Left lung (tissue), 14 donors: ENCODE measurements at places on chromosomes 5 and 9. TPM values are rescaled to one million over a fixed set of nuclear protein-coding genes. Genes with fewer than 3 reads are reported as not detected.

DNA sequence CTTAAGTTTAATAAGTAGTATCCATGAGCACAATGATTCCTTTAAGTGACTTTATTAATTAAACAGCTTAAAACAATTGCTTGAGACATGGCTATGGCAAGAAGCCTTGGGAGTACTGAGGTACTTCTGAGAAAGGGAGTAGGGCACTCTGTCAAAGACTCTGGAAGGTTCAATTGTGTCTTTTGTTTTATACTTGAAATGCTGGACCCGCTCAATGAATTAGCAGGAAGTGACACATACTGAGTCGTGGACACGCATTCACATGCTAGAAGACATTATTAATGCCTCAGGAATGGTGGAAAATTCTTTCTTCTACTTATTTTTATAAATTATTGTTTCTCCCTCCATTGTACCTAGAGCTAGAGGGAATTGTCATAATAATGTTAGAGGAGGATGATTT, 347.3 kb upstream of the ZNF608 start:
- H3K27me3 ChIP-seq, result no peaks in the 10 kb centered on the region
- DNase-seq, result no peak
- no peaks in the 10 kb centered on the region for H3K4me1 ChIP-seq
- no peaks in the 10 kb centered on the region for H3K36me3 ChIP-seq
- H3K27ac ChIP-seq, result no peak overlapping the region
- no peak overlapping the region for H3K4me3 ChIP-seq

GRCh38 chr9:35114113-35114839, 1.4 kb downstream of the ATOSB start:
- H3K4me3 ChIP-seq, result peak overlapping the region; percentile 85
- H3K27ac ChIP-seq, result peak overlapping the region; percentile 96
- H3K27me3 ChIP-seq, result no peaks in the 10 kb centered on the region

DNA sequence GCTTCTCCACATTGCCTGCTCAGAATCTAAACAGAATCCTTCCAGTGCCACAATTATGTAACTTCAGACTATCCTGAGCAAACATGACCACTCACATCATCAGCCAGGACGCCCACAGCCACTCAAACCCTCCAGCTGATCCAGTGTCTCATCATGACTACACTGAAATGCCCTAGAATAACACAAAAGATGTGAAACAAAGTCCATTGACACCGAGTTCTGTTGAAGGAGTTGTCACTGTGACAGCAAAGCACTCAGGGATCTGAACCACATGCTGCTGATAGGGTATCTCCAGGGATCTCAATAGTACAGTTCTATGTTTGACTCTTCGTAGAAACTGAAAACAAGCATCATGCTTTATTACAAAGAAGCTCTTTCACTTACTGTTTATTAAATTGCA, 150.2 kb downstream of the GABBR2 start:
- no peaks in the 10 kb centered on the region for H3K27me3 ChIP-seq
- H3K36me3 ChIP-seq, result no peaks in the 10 kb centered on the region
- no peak overlapping the region for H3K27ac ChIP-seq
- H3K4me1 ChIP-seq, result no peaks in the 10 kb centered on the region

DNA sequence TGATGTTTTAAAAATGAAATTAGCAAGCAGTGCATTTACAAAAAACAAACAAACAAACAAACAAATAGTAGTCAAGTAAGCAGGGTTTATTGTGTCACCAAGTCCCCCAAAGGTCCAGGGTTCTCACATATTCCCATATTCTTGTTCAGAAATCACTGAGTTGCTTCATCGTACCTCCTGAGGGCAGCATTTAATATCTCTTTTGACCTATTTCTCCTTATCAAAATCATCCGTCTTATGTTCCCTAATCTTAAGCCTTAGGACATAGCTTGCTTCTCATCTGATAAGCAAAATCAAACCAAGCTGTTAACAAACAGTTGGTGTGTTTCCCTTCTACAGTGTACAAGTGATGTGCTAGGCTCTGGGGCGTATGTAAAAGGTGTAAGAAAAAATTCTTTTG, 109.5 kb upstream of the MAN2A1 start:
- H3K4me1 ChIP-seq, result no peaks in the 10 kb centered on the region
- no peak for DNase-seq
- no peak overlapping the region for H3K27ac ChIP-seq
- no peaks in the 10 kb centered on the region for H3K36me3 ChIP-seq

GRCh38 chr5:56172241-56172640, 60.9 kb downstream of the ANKRD55 start:
- no peaks in the 10 kb centered on the region for H3K27me3 ChIP-seq
- no peak overlapping the region for H3K4me3 ChIP-seq
- peaks cover 20% of the 10 kb centered on the region for H3K4me1 ChIP-seq
- H3K36me3 ChIP-seq, result no peaks in the 10 kb centered on the region
- peak overlapping the region; percentile 65 for H3K27ac ChIP-seq
- no peak for DNase-seq

DNA sequence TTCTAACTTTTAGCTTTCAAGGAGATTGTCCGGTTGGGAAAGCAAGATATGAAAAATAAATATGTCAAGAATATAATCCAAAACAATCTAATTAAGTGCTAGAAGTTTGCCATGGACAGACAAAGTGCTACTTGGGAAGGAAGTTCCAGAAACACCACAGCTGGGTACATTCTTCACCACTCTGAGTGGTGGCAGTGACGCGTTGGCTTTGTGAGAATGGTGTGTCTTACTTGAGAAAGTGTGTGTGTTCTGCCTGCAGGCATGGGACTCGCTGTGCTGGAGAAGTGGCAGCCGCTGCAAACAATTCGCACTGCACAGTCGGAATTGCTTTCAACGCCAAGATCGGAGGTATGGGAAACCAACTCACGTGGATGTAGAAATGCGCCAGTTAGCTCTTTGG, 177.2 kb downstream of the PCSK5 start:
- H3K27ac ChIP-seq, result no peak overlapping the region
- H3K27me3 ChIP-seq, result no peaks in the 10 kb centered on the region
- H3K4me1 ChIP-seq, result no peaks in the 10 kb centered on the region
- peak; percentile 42 for DNase-seq

GRCh38 chr5:158485047-158485446, 614.7 kb downstream of the EBF1 start:
- H3K36me3 ChIP-seq, result no peaks in the 10 kb centered on the region
- no peaks in the 10 kb centered on the region for H3K27me3 ChIP-seq
- no peak overlapping the region for H3K27ac ChIP-seq
- H3K4me3 ChIP-seq, result no peak overlapping the region

DNA sequence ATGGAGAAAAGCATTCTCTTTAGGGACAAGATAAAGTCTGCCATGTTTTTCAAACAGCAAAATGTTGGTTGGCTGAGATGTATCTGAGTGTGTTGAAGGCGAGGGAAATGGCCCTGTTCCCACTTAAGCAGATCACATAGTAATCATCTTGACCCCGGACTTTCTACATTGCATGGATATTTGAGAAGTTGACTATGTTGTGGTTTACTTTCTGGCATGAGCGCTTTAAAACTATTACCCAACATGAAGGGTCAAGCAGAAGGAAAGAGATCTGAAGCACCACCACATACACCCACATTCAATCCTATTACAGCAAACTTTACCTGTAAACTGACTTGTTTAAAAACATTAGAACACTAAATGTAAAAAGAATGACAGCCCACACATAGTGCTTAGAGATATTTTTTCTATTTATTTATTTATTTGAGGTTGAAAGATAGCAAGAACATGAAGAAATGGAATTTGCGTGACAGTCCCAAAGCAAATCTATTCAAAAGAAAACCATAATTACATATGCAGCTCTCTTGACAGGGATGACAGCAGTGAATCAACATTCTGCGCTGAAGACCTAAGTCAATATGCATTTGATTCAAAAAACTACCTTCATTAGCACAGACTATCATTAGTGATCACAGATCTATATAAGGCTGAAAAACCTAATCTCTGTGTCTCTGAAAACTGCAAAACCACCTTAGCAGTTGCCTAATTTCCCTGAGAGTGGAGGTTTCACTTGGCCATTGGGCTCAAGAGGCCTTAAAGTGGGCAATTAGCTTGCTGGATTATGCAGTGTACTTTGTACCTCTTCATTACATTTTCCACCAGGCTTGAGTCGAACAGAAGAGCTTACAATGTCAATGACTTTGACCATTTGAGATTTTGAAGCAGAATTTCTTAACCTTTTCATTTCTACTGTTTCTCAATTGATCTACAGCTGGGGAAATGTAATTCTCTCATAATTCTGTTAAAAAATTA, 195.0 kb downstream of the PDE4D start:
- no peaks in the 10 kb centered on the region for H3K36me3 ChIP-seq
- H3K27ac ChIP-seq, result no peak overlapping the region
- no peak for DNase-seq
- H3K4me3 ChIP-seq, result no peak overlapping the region
- no peaks in the 10 kb centered on the region for H3K4me1 ChIP-seq

DNA sequence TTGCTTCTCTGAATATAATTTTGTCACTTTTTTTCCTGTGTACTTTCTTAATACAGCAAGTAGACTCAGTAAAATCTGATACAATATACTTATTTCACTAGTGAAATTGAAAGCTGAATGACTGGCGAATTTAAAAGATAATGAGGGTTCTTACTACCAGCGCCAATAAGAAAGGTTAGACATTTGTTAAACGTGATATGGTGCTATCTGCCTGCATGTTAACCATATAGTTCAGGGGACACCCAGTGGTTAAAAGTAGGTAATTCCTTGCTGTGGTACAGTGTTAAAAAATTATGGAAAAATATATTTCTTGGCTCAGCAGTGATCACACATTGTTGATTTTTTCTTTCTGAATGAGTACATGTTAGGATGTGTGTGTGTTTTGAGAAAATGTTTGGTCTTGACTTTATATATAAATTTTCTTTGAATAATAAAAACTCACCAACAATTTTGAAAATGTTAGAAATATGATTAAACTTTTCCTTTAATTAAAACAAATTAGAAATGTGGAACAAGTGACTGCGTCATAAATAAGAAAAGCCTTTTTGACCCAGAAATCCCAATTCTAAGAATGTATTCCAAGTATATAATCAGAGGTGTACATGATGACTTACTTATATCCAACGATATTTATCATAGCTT, 25.8 kb downstream of the CAST start:
- H3K4me1 ChIP-seq, result peaks cover 6% of the 10 kb centered on the region
- no peaks in the 10 kb centered on the region for H3K27me3 ChIP-seq
- no peak overlapping the region for H3K27ac ChIP-seq
- no peak overlapping the region for H3K4me3 ChIP-seq
- no peaks in the 10 kb centered on the region for H3K36me3 ChIP-seq
- DNase-seq, result no peak

DNA sequence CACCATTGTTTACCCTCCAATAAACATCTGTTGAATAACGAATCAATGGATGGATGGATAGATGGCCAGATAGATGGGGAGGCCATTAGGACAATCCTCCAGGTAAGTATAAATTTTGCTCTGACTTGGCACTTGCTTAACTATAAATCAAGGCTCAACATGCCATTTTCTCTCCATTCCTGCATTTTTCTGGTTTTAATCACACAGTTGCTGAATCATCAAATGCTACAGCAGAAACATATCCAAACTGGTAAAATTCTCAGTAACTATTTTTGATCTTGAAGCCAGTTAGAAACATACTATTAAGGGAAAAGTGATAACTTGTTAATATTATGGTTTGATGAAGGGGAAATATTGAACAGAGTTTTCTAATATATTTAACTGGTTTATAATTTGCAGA, 71.5 kb upstream of the MTAP start:
- DNase-seq, result no peak
- H3K36me3 ChIP-seq, result no peaks in the 10 kb centered on the region
- no peaks in the 10 kb centered on the region for H3K4me1 ChIP-seq
- no peak overlapping the region for H3K27ac ChIP-seq
- peaks cover 6% of the 10 kb centered on the region for H3K27me3 ChIP-seq
- no peak overlapping the region for H3K4me3 ChIP-seq

GRCh38 chr5:88761269-88761850, 121.6 kb downstream of the MEF2C start:
- H3K4me1 ChIP-seq, result peaks cover 9% of the 10 kb centered on the region
- no peak overlapping the region for H3K27ac ChIP-seq
- peaks cover 21% of the 10 kb centered on the region for H3K36me3 ChIP-seq
- DNase-seq, result no peak
- no peaks in the 10 kb centered on the region for H3K27me3 ChIP-seq

- no peak overlapping the region for H3K4me3 ChIP-seq
- no peaks in the 10 kb centered on the region for H3K36me3 ChIP-seq
- peaks cover 28% of the 10 kb centered on the region for H3K4me1 ChIP-seq
- H3K27ac ChIP-seq, result no peak overlapping the region
- no peaks in the 10 kb centered on the region for H3K27me3 ChIP-seq
Measured at GRCh38 chr5:149216496-149216895, 55.2 kb upstream of the AFAP1L1 start.

DNA sequence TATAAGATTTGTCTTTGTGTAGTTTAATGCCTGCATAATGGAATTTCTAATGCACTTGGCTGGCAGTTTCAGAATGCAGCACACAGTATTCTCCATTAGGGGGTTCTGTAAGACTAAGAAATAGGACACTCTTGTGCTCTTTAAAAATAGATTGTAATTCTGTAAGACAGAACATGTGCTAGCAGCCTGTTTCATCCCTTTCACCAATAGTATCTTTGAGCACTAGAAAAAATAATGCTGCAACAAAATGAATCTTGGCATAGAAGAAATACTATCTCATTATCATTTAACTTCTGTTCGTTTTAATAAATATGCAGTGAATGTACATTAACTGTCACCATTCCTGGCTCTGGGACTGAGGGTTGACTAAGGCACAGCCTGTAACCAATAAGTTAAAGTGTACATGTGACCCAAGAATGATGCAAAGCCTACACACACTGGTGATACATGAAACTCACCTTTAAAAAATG, 23.8 kb upstream of the ZNF622 start:
- no peaks in the 10 kb centered on the region for H3K36me3 ChIP-seq
- no peaks in the 10 kb centered on the region for H3K27me3 ChIP-seq
- peak; percentile 59 for DNase-seq
- H3K4me3 ChIP-seq, result no peak overlapping the region
- no peak overlapping the region for H3K27ac ChIP-seq
- no peaks in the 10 kb centered on the region for H3K4me1 ChIP-seq

- no peak for DNase-seq
- H3K4me1 ChIP-seq, result peaks cover 13% of the 10 kb centered on the region
- H3K4me3 ChIP-seq, result no peak overlapping the region
Measured at GRCh38 chr9:93473411-93473810, 20.0 kb upstream of the FAM120AOS start.

DNA sequence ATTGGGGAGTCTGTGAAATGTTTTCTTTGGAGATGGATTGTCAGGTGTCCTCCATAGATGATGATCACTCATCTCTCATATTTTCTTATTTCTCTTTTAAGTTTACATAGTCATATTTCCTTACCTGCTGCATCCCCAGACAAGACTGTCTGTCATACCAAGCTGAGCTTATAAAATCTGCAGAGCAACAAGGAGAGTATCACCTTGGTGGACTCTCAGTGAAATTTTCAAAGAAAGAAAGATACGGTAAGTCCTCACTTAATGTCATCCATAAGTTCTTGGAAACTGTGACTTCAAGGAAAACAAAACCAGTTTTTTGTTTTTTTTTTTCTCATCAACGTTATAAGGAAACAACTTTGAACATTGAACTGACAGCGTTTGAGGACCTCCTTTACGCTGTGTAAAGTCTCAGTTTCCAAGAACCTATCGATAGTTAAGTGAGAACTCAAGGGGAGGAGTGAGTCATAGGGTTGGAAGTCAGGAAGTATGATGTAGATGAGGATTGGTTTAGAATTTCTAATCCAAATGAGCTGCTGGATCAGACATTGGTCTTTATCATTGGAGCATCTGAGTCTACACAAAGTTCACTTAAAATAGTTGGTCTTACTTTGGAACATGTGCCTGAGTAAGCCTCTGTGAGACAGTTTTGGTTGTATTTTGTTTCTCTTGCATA, 45.5 kb downstream of the SPIN1 start:
- H3K36me3 ChIP-seq, result no peaks in the 10 kb centered on the region
- H3K4me1 ChIP-seq, result no peaks in the 10 kb centered on the region
- no peaks in the 10 kb centered on the region for H3K27me3 ChIP-seq

The FBXO10 gene
- total RNA-seq, result 8.0 TPM

The PCDHGB4 gene
- total RNA-seq, result 3.4 TPM

The SH3PXD2B gene
- total RNA-seq, result 50.7 TPM

The LRRC19 gene
- total RNA-seq, result not detected

The DTWD2 gene
- 4.9 TPM for total RNA-seq
